ENCODE measurements at places on chromosomes 7 and 10.

DNA sequence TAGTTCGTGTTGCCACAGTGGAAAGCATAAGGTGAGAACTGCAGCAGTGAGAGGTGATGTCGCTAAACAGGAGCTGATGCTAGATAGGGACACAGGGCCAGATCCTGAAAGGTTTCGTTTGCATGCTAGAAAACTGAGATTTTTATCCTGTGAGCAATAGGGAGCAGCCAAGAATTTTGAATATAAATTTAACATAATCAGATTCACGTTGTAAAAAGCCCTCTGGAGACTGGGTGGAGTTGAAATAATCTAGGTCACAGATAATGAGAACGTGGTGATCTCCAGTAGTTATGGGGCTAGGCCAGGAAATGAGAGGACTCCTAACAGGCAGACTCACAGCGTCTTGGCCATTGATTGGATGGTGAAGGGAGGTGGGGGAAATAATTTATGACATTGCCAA lies 92.1 kb upstream of the IMMP2L start:
- no peaks in the 10 kb centered on the region for H3K27me3 ChIP-seq
- H3K4me1 ChIP-seq, result no peaks in the 10 kb centered on the region
- DNase-seq, result no peak
- H3K4me3 ChIP-seq, result no peak overlapping the region
- no peak overlapping the region for H3K27ac ChIP-seq

DNA sequence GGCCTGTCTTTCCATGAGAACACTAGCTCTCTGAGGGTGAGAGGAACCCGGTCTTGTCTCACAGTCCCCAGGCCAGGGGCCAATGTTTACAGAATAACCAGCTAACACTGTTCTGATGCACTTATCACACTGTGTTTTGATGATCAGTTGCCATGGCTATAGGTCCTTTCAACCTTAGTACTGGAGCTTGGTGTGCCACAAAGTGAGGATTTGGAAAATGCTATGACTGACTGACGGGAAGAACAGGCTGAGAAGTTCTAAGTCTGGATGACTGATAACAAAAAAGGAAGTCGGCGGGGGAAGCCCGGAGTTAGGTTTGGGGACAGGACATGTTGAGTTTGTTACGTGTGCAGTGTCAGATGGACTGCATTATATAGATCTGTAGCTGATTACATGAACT lies 141.8 kb downstream of the CTTNBP2 start:
- H3K27ac ChIP-seq, result peak overlapping the region; percentile 23
- peaks cover 80% of the 10 kb centered on the region for H3K36me3 ChIP-seq
- H3K4me3 ChIP-seq, result no peak overlapping the region
- DNase-seq, result no peak
- peaks cover 41% of the 10 kb centered on the region for H3K4me1 ChIP-seq
- no peaks in the 10 kb centered on the region for H3K27me3 ChIP-seq

- no peak for DNase-seq
- peaks cover 3% of the 10 kb centered on the region for H3K27me3 ChIP-seq
- no peak overlapping the region for H3K4me3 ChIP-seq
- no peak overlapping the region for H3K27ac ChIP-seq
- no peaks in the 10 kb centered on the region for H3K36me3 ChIP-seq
Observed at GRCh38 chr7:113873554-113874151, 45.2 kb downstream of the PPP1R3A start.

DNA sequence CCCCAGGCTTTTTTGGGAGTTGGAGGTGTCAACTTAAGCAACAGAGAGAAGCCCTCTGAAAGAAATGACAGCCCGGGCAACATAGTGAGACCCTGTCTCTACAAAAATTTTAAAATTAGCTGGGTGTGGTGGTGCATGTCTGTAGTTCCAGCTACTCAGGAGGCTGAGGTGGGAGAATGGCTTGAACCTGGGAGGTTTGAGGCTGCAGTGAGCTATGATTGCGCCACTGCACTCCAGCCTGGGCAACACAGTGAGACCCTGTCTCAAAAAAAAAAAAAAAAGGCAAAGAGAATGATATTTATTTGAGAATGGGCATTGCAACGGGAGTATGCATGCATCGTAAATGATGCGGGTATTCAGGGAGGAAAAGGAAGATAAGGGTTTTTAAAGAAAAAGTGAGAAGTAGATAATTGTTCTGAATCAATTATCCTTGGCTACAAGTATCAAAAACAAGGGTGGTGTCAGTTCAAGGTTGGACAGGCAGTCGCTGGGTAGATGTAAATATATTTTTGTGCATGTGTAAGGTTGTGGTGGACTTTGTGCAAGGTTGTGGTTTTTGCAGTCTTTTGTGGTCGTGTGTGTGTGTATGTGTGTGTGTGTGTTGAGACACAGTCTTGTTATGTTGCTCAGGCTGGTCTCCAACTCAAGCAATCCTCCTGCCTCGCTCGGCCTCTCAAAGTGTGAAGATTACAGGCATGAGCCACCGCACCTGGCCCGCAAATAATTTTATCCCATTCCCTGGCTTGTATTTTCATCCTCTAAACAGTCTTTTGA lies 65.6 kb downstream of the COL26A1 start:
- no peak overlapping the region for H3K4me3 ChIP-seq
- H3K27ac ChIP-seq, result peak overlapping the region; percentile 62
- H3K4me1 ChIP-seq, result peaks cover 13% of the 10 kb centered on the region
- DNase-seq, result no peak
- H3K36me3 ChIP-seq, result peaks cover 59% of the 10 kb centered on the region

GRCh38 chr10:22784668-22785067 lies 70.3 kb upstream of the PIP4K2A start:
- H3K4me3 ChIP-seq, result no peak overlapping the region
- H3K27ac ChIP-seq, result no peak overlapping the region
- DNase-seq, result no peak
- no peaks in the 10 kb centered on the region for H3K4me1 ChIP-seq
- H3K36me3 ChIP-seq, result no peaks in the 10 kb centered on the region

DNA sequence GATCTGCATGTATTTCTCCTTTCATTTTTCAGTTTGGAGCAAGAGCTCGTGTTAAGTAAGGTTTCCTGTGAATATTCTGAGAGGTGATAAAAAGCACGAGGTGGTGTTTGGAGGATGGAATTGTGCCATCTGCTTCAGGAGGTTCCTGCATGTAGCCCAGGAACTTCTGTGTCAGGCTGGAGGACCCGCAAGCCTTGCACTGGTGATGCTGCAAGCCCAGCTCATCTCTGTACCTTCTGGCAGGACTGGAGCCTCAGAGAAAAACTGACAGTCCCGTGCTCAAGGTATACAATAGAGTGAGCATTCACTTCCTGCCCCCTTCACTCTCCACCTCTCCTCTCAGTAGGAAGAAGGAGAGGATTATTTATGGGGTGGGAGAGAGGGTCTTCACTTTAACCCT lies 240.7 kb upstream of the CCDC6 start:
- H3K27ac ChIP-seq, result no peak overlapping the region
- H3K27me3 ChIP-seq, result peaks cover 2% of the 10 kb centered on the region
- DNase-seq, result no peak
- peaks cover 10% of the 10 kb centered on the region for H3K36me3 ChIP-seq
- H3K4me1 ChIP-seq, result peaks cover 17% of the 10 kb centered on the region
- H3K4me3 ChIP-seq, result no peak overlapping the region

GRCh38 chr10:96651998-96652431 lies 65.2 kb upstream of the TM9SF3 start:
- H3K4me3 ChIP-seq, result no peak overlapping the region
- DNase-seq, result no peak

- H3K27ac ChIP-seq, result no peak overlapping the region
- H3K27me3 ChIP-seq, result peaks cover 7% of the 10 kb centered on the region
- DNase-seq, result no peak
- H3K4me3 ChIP-seq, result no peak overlapping the region
Observed at GRCh38 chr10:124233546-124234138, 140.2 kb upstream of the CHST15 start.
